T1000 (cell line): ENCODE measurements at places on chromosomes 1 and 21.

- DNase-seq = no peak
Measured at GRCh38 chr1:203140743-203141520, 13.4 kb downstream of the ADORA1 start.

DNA sequence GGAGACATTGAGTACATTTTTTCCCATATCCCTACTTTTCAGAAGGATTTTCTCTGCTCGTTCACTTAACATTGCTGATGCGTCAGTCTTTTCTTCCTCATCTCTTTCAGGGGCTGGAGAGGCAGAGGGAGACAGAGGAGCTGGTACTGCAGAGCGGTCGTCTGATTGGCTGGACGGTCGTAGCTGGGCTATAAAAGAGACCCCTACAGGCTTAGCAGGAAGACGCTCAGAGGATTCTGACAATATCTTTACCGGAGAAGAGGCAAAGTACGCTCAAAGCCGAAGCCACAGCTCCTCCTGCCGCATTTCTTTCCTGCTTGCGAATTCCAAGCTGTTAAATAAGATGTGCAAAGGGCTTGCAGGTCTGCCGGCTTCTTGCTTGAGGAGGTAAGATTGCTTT lies at the start of gene RGS4:
RGS4 (plus strand) TSS at position 220 of the 400 bp plus-strand sequence; CDS start at position 344, 124 bp downstream.
- no peak for DNase-seq

GRCh38 chr1:72845981-72846380 lies 563.6 kb upstream of the NEGR1 start:
- DNase-seq = no peak

DNA sequence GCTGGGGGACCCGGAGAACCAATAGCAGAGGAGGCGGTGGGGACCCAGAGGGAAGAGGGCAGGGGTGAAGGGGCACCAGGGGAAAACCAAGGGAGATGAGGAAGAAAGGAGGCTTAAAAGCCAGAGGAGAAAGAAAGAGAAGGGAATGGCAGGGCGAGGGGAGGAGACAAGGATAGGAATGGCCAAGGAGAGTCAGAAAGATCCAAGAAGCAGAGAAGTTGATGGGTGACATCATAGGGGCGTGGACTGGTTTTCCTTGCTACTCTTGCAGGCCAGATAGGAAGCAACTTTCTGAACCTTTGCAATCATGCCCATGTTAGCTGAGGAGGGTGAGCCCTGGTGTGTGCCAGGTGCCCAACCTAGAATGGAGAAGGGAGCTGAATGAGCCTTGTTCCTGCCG lies 5.4 kb downstream of the NPR1 start:
- DNase-seq = no peak

GRCh38 chr1:117572546-117572945 lies 33.3 kb upstream of the TENT5C start:
- no peak for DNase-seq

- DNase-seq = no peak
Measured at GRCh38 chr1:91583326-91583755, 82.7 kb downstream of the CDC7 start.

DNA sequence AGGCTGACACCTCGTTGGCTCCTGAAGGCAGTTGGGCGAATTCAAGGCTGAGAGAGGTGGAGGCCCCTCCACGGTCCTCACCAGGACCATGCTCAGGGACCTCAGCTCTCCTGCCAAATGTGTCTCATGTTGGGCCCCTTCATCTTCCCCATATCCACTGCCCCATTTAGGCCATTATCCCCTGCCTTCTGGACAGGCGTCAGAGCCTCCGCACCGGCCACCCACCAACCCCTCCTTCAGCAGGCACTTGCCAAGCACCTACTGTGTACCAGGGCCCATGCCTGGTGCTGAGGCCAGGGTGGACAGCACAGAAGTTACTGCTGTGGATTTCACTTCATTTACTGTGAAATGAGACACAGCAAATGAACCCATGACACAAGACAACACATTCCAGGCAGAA lies 325.8 kb downstream of the MATN1 start:
- no peak for DNase-seq

GRCh38 chr1:229402993-229403392 lies 30.9 kb downstream of the ACTA1 start:
- DNase-seq = no peak
